ENCODE measurements at places on chromosomes 13 and 19. TPM values are rescaled to one million over a fixed set of nuclear protein-coding genes. Genes with fewer than 3 reads are reported as not detected.

- H3K27me3 ChIP-seq = no peaks in the 10 kb centered on the region
- H3K4me1 ChIP-seq = peaks cover 24% of the 10 kb centered on the region
- peaks cover 2% of the 10 kb centered on the region for H3K36me3 ChIP-seq
Measured at GRCh38 chr19:43311706-43312105, 41.8 kb upstream of the CD177 start.

DNA sequence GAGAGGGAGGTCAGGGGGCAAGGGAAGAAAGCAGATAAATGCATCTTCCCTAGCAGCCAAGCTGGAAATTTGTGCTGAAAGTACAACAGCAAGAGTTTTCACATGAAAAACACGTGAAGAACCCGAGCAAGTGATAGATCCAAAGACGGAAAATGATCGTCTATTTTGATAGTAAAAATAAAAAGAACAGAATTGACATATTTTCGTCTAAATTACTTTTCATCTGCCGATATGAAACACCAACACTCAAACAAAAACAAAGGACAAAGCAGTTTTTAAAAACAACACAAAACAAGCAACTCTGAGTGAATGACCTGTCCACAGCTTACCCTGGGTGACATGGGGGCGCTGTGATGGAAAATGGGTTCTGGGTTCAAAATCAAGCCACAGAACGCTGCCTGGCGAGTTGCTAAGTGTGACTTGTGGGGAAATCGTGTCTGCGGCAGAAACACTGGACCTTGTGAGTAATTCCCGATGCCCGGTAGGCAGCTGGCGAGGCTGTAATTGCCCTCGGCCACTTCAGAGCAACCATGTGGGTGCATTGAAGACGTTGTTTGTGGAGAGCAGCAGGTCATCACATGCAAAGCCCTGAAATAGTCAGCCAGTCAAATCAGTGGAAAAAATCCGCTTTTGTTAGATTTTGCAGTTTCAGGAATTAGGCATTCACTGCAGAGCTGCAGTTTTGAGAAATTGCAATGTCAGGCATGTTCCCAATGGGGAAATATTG lies 7.4 kb downstream of the SOX1 start:
- H3K27ac ChIP-seq = no peak overlapping the region
- peaks cover 17% of the 10 kb centered on the region for H3K27me3 ChIP-seq
- H3K36me3 ChIP-seq = no peaks in the 10 kb centered on the region
- H3K4me1 ChIP-seq = no peaks in the 10 kb centered on the region

- DNase-seq = peak; percentile 25
- H3K36me3 ChIP-seq = peaks cover 73% of the 10 kb centered on the region
- no peaks in the 10 kb centered on the region for H3K4me1 ChIP-seq
- H3K27me3 ChIP-seq = no peaks in the 10 kb centered on the region
- no peak overlapping the region for H3K4me3 ChIP-seq
Measured at GRCh38 chr13:98004107-98004506, 50.6 kb downstream of the IPO5 start.

DNA sequence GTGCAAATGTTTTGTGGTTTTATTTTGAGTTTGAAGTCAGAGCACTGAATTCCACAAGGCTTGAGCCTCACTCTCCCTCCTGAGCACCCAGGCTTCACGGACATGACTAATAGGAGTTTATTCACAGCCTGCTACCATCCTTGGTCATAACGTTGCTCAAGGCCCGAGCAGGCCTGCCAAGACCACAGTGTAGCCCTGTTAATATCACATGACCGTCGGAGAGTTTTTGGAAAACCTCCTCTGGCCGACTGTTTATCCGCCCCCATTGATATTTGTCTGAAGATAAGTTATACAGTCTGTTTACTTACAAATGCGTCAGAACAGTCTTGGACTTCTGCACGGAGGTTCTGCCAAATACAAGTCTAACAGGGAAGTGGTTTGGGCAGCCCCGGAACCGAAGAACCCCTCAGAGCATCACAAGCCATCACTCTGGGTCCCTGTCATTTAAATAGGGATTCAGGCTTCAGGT lies 89.9 kb downstream of the COL4A2 start:
- H3K27ac ChIP-seq = peak overlapping the region; percentile 100
- peak; percentile 92 for DNase-seq
- peak overlapping the region; percentile 46 for H3K4me3 ChIP-seq
- H3K4me1 ChIP-seq = peaks cover 35% of the 10 kb centered on the region
- 0 out of 2 replicates have a peak, but pooled peaks cover under 1% of the 10 kb centered on the region for H3K36me3 ChIP-seq

GRCh38 chr19:35451338-35452096 lies 3.5 kb downstream of the FFAR2 start:
- no peaks in the 10 kb centered on the region for H3K4me1 ChIP-seq
- DNase-seq = no peak
- H3K4me3 ChIP-seq = no peak overlapping the region
- H3K27me3 ChIP-seq = peaks cover 16% of the 10 kb centered on the region

GRCh38 chr13:111347438-111347837 lies 27.0 kb downstream of the TEX29 start:
- DNase-seq = no peak
- H3K27ac ChIP-seq = no peak overlapping the region
- H3K27me3 ChIP-seq = no peaks in the 10 kb centered on the region
- no peaks in the 10 kb centered on the region for H3K4me1 ChIP-seq

LGALS7B gene
- not detected for total RNA-seq

EFNB2 gene
- 17.5 TPM for total RNA-seq

ZNF230 gene
- 1.0 TPM for total RNA-seq

RFXAP gene
- total RNA-seq = 1.2 TPM

All from PC-3 (cell line).